G401 (cell line): ENCODE measurements at places on chromosomes 16 and 17. TPM values are rescaled to one million over a fixed set of nuclear protein-coding genes. Genes with fewer than 3 reads are reported as not detected.
A peak's percentile ranks its signal among the peaks of the same experiment; 100 is the strongest.

CACNG3 gene
- not detected in 2 replicates for total RNA-seq

KRTAP4-3 gene
- not detected in 2 replicates for total RNA-seq

WFIKKN2 gene
- total RNA-seq = 0.62 TPM in 1 of 2 replicates, not detected in the other

PIK3R6 gene
- total RNA-seq = not detected in 2 replicates

TMEM204 gene
- total RNA-seq = not detected in 2 replicates

SLC13A5 gene
- total RNA-seq = not detected in 2 replicates

TEKT3 gene
- total RNA-seq = not detected in 2 replicates

KRTAP16-1 gene
- not detected in 2 replicates for total RNA-seq

MRPL38 gene
- total RNA-seq = 102 and 134 TPM in 2 replicates

C16orf82 gene
- not detected in 2 replicates for total RNA-seq

ZG16B gene
- total RNA-seq = not detected in 2 replicates

TBC1D24 gene
- 9.4 and 13.0 TPM in 2 replicates for total RNA-seq

ALKBH5 gene
- 85.0 and 116 TPM in 2 replicates for total RNA-seq

SP6 gene
- total RNA-seq = 6.7 and 8.5 TPM in 2 replicates

TBC1D28 gene
- not detected in 2 replicates for total RNA-seq

SLC16A6 gene
- total RNA-seq = 0.31 and 0.37 TPM in 2 replicates

DNA sequence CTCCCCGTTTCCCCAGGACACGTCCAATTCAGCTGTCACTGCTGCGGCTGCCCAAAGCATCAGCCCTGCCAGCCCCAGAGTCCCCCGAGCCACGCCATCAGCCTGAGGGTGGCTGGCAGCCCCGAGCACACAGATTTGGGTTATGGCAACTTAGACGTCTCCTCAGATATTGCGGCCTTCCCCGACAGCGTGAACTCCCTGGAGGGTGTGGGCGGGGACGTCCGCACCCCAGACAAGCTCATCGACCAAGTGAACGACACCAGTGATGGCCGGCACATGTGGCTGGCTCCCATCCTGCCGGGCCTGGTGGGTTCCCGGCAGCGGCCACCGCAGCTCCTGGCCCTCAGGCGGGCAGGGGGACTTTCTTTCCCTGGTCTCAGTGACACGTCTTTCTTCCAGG is 224.8 kb downstream of the KATNIP start:
- DNase-seq = no peak

DNA sequence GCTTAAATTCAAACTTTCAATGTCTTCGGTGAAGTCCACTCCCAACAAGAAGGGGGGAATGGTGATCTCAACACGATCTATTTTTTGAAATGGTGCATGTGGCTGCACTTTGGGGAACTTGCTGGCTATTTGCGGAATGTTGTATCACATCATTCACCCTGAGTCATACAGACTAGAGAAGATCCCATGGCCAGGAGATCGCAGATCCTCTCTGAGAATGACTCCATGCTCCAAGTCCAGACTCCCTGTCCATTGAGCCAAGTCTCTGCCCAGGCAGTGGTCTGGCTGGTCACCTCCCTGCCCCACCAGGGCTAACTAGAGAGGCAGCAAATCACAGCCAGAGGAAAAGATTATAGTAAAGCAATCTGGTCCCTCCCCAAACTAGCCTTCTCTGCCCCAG is 120.6 kb downstream of the XYLT1 start:
- DNase-seq = no peak

DNA sequence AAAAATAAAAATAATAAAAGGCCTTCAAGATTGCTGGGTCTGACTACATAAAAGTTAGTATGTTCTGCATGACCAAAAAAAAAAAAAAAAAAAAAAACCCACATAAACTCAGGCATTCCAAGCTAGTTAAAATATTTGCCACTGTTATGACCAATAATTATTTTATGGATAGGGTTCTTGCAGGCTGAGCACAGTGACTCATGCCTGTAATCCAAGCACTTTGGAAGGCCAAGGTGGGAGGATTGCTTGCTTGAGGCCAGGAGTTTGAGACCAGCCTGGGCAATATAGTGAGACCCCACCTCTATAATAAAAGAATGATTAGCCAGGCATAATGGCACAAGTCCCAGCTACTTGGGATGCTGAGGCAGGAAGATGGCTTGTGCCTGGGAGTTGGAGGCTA is 8.1 kb downstream of the SCNN1B start:
- DNase-seq = no peak

- DNase-seq = no peak
These were observed 13.5 kb downstream of the FLYWCH2 start for GRCh38 chr16:2896480-2897010.

GRCh38 chr16:23491490-23492391 is 18.6 kb downstream of the GGA2 start:
- DNase-seq = no peak

- DNase-seq = no peak
These were observed 9.7 kb downstream of the RHBDL3 start for GRCh38 chr17:32275060-32276042.

- no peak for DNase-seq
These were observed 132.6 kb upstream of the CACNG5 start for GRCh38 chr17:66702106-66702936.

- DNase-seq = no peak
These were observed 269.0 kb downstream of the WWOX start for GRCh38 chr16:78368121-78369102.

DNA sequence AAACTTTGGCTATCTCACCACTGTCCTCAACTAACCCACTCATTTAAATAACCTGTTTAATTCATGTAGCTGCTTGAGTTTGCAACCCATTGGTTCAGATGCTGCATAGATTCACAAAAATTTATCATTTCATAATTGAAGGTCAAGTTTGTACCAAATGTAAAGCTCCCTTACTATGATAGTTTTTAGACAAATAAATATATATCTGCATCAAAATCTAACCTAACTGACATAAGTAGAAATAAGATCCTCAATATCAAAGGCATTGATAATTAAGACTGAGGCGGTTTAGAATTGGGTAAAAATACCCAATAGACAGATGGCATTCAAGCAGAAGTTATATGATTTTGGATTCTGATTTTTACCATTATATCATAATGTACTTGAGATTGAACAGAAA is 132.9 kb upstream of the NACA2 start:
- no peak for DNase-seq

GRCh38 chr16:4693956-4694641 is 737 bp downstream of the NUDT16L1 start:
- DNase-seq = no peak

DNA sequence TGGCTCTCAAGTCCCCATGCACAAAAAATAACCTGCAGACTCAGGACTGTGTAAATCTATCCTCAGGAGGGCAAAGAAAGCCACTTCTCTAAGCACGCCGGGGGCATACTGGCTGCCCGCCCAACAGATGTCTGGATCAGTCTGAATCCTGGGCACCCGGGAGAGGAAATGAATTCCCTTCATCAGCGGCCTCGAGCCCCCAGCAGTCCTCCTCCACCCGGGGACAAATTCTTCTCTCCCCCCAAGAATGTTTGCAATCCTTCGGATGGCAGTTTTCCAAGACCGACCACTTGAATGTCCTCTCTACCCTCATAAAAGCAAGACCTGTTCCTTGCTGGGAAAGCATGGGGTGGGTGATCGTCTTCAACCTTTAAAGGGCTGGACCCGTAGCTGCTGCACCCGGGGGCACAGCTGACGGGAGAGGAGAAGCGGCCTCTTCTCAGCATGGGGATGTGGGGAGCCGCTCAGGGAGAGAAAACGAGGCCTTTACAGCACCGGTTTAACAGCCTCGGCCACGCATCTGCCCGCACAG is 9.4 kb upstream of the MAP2K3 start:
- DNase-seq = peak; percentile 53

- DNase-seq = no peak
These were observed 136.7 kb upstream of the HS3ST2 start for GRCh38 chr16:22677024-22677830.

- no peak for DNase-seq
These were observed 19.5 kb downstream of the PMM2 start for GRCh38 chr16:8816967-8817655.

GRCh38 chr17:5975661-5976060 is 94.5 kb upstream of the WSCD1 start:
- DNase-seq = no peak

DNA sequence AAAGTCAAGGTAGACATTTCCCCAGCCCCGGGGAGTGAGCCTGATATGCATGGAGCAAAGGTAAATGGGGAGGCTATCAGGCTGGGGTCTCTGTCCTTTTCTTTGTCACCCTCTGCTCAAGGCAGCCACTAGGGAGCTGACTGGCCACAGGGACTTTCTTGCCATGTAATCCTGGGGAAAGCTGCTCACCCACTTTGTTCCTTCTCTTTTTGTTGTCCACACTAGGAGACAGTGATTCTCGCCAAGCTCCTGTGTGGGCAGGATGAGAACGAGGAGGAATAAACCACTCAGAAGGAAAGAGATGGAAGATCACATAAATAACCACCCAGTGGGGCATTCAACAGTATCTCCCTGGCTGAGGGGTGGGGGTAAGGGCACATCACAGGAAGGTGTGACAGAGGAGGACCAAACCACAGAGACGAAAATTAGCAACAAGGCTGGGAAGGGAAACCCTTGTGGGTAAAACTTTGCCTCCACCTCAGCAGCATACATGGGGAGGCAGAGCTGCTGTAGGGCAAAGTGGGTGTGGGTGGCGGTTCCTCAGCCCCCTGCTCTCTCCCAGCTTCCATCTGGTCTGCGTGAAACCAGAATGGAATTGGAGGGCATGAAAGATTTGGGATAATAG is 26.2 kb upstream of the CCL1 start:
- no peak for DNase-seq

- DNase-seq = no peak
These were observed 56.4 kb upstream of the SLC25A19 start for GRCh38 chr17:75345514-75346167.

GRCh38 chr16:14455573-14455972 is 174.5 kb downstream of the PARN start:
- no peak for DNase-seq

DNA sequence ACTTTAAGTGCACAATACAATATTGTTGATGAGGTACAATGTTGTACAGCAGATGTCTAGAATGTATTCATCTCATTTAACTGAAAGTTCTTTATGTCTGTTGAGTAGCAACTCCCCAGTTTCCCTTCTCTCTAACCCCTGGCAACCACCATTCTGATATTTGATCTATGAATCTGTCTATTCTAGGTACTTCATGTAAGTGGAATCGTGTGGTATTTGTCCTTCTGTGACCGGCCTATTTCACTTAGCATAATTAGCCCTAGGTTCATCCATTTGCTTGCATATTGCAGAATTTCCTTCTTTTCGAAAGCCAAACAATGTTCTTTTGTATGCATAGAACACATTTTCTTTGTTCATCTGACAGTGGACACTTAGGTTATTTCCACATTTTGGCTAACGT is 10.8 kb downstream of the RGS9 start:
- no peak for DNase-seq

DNA sequence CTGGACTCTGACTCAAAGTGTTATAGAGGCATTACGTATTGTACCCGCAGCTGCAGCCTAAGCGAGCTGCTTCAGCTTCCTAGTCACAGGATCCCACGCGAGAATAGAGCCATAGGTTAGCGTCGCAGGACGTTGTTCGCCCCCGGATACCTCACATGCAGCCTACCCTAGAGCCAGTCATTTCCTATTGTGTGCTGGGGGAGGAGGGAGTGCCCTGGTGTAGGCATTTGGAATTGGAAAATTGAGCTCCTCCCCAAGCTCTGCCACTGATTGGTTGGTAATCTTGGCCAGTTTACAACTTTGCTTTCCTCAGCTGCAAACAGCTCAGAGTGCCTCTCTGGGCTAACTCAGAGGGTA is 530 bp downstream of the NAA60 start:
- DNase-seq = no peak

DNA sequence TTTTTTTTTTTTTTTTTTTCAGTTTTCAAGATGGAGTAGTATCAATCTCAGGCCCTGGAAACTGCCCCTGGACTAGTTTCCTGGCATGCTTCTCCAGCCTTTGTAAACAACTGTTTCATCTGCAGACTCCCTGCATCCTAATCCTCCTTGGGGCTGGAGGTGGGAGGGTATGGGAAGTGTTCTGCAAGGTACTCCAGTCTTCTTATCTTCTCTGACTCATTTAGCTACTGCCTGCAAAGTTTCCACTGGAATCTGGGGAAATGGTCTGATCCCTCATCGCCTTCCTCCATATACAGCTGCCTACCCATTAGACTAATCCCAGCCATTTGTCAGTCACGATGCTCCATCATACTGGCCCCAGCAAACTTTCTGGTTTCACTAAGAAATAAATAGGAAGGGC is 21.5 kb downstream of the COPZ2 start:
- no peak for DNase-seq

DNA sequence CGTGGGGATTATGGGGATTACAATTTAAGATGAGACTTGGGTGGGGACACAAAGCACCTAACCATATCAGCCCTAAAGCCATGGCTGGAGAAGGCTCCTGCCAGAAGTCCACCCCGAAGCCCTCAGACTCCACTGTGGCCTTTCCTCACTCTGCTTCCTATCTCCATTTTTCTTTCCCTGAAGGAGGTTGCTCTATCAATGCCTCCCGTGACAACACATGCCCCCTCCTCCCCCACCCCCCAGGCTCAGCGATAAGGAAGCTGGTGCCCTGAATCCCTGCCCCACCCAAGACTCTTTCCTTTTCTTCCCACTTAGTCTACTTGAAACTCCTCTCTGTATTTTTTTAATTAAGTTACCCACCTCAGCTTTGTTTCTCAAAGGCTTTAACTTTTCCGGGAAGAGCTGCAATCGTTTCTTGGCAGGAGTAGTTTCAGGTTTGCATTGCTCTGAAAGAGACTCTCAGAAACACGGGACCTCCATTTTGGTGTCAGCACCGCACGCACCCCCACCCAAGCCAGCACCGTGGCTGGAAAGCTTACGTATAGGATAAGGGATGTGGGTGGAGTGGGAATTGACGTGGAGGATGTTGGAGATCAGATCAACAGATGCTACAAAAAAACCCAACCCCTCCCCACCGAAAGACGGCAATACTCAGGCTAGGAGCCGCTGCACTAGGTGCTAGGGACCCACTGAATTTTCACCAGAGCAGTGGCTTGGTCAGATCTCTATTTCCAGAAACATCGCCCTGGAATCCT is 15.2 kb upstream of the CA4 start:
- no peak for DNase-seq

GRCh38 chr16:55955424-55955823 is 80.3 kb upstream of the CES5A start:
- no peak for DNase-seq

DNA sequence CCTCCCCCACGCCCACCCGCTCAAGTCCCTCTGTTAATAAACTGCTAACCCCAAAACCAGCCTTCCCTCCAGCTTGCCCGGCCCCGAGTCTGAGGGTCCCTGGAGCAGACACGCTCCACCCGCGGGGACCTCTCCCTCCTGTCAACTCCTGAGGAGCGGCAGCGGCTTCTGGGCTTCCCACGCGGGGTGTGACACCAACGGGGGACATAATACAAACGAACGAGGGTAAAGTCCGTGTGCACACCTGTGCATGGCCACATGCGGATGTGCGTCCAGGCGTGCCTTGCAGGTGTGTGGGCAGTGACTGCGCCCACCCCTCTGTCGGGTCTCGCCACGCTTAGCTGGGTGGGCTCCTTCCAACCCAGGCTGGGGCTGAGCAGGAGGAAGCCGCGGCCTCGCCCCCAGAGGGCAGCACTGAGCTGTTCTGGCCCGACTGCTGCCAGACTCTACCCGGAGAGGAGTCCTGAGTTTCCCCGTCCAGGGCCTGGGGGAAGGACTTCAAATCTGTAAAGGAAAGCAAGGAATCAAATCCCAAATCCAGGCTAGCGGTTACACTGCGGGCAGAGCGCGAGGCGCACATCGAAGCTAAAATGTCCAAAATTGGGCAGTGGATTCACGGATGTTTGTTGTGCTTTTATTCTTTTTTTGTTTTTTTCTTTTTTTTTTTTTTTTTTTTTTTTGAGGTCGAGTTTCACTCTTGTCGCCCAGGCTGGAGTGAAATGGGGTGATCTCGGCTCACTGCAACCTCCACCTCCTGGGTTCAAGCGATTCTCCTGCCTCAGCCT is 24.2 kb upstream of the KRT17 start:
- DNase-seq = peak; percentile 81
